ENCODE measurements at places on chromosomes 6 and 20. TPM values are rescaled to one million over a fixed set of nuclear protein-coding genes. Genes with fewer than 3 reads are reported as not detected.

The PRICKLE4 gene
- total RNA-seq: 1.6 TPM

The ITPA gene
- 107 TPM for total RNA-seq

The HTR1E gene
- not detected for total RNA-seq

The PPP1R10 gene
- 82.9 TPM for total RNA-seq

The TMEM244 gene
- not detected for total RNA-seq
